ENCODE measurements at places on chromosomes 5 and 9.

GRCh38 chr9:7368410-7369292 is 430.9 kb downstream of the DMAC1 start:
- no peak for DNase-seq

GRCh38 chr5:172717481-172718195 is 53.4 kb downstream of the DUSP1 start:
- no peak for DNase-seq

DNA sequence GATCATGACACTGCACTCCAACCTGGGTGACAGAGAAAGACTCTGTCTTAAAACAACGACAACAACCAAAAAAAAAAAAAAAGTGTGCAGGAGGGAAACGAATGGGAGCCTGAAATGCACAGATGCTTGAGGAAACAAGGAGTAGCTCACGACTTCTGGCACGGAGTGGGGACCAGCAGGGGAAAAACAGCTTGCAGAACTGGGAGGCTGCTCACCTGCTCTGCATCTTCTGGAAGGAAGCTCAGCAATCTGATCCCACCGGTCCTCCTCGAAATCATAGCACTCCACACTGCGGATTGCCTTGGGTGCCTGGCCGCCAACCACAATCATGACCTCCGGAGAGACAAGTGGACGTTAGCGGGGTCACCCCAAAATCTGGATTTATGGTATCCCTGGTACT is 96.2 kb downstream of the KLHL3 start:
- DNase-seq = no peak

DNA sequence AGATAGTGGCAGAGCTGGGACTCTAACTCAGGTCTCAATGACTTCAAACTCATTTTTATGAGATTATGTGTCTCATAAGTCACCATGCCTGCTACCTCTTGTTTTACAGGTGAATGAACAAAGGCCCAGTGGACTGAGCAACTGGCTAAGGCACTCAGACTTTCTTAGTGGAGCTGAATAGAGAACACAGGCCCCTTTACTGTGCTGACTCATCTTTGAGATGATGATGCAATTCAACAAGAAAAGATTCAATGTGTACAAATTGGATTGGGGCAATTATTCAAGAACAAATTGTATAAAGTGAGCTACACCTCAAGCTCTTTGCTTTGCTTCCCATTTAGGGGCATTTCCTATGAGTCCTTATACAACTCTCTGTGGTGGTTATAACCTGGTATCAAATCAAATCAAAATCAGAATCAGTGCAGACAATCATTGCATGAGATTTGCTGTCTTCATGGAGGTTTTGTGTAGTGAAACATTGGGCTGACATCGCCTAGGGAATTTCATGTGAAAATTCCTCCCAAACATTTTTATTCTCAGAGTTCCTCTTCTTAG is 84.3 kb upstream of the PPP2R2B start:
- DNase-seq = no peak

- no peak for DNase-seq
Observed at GRCh38 chr5:116281309-116281708, 196.5 kb downstream of the COMMD10 start.

- DNase-seq = no peak
Observed at GRCh38 chr5:135310328-135310989, 88.6 kb downstream of the MACROH2A1 start.

DNA sequence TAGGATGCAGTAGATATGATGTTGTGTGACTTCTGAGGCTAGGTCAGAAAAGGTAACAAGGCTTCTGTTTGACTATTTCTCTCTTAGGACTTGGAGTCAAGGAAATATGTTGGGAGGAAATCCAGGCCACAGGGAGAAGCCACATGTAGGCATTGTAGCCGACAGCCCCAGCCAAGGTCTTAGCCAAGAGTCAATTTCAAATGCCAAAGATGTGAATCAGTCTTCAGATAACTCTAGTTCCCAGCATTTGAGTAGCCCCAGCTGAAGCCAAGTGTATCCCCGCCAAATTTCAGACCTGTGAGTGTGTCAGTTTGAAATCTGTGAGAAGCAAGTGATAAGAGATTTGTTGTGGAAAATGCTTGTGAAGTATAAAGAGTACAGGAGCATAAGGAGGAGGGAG is 38.1 kb upstream of the ISL1 start:
- no peak for DNase-seq

GRCh38 chr9:76787677-76788076 is 23.4 kb downstream of the PCA3 start:
- no peak for DNase-seq

GRCh38 chr9:89655990-89656657 is 51.3 kb downstream of the GADD45G start:
- no peak for DNase-seq

DNA sequence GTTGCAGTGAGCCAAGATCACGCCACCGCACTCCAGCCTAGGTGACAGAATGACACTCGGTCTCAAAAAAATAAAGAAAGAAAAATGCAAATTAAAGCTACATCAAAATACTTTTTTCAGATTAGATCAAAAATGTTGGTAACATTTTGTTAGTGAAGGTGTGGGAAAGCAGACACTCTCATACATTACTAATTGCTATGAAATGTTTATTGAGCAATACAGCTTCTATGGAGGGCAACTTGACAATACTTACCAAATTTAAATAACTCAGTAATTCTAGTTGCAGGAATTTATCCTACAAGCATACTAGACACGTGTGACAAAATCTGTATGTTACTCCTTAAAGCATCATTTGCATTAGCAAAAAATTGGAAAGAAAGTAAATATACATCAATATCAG is 4.1 kb downstream of the TRIM23 start:
- no peak for DNase-seq

GRCh38 chr5:60195083-60195482 is 301.6 kb upstream of the PDE4D start:
- DNase-seq = no peak

DNA sequence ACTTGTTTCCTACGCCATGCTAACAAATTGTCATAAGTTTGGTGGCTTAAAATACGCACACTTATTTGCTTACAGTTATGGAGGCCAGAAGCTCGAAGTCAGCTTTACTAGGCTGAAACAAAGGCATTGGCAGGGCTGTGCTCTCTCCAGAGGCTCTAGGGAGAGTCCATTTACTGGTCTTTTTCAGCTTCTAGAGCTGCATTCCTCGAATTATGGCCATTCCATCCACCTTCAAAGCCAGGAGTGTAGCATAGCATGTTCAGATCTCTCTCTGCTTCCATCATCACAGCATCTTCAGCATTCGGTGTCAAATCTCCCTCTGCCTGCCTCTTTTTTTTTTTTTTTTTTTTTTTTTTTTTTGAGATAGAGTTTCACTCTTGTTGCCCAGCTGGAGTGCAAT is 670.2 kb downstream of the ACTL7B start:
- no peak for DNase-seq

GRCh38 chr5:18487928-18488480 is 853.7 kb downstream of the TAF11L14 start:
- DNase-seq = no peak

- no peak for DNase-seq
Observed at GRCh38 chr9:27529316-27530278, at the start of gene MOB3B. Gene MOB3B (minus strand): TSS chr9:27529814. CDS start chr9:27455550, 74,264 bp downstream.

DNA sequence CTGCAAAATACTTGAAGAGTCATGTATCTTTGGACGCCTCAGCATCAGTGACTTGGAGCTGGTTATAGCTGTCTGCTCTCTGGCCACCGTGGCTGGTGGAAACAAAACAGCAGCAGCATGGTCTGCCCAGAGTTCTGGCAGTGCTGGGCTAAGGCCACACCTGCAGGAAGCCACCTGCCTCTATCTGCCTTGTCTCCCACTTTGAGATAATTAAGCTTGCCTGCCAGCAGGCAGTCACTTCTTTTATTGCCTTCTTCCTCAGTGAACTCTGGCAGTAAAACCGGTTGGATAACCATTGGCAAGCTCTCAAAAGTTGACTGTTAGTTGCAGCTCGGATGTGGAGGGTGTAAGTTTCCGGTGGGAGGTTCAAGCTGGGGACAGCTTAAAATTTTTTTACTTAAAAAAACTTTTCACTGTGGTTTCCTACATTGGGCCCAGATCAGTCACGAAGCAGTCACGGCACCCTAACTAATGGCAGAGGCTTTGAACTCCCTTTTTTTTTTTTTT is 4.9 kb downstream of the SMIM3 start:
- no peak for DNase-seq

- DNase-seq = no peak
Observed at GRCh38 chr9:93955111-93955980, at the start of gene BARX1. Gene BARX1 (minus strand): TSS chr9:93955355. CDS start chr9:93955146, 209 bp downstream.

DNA sequence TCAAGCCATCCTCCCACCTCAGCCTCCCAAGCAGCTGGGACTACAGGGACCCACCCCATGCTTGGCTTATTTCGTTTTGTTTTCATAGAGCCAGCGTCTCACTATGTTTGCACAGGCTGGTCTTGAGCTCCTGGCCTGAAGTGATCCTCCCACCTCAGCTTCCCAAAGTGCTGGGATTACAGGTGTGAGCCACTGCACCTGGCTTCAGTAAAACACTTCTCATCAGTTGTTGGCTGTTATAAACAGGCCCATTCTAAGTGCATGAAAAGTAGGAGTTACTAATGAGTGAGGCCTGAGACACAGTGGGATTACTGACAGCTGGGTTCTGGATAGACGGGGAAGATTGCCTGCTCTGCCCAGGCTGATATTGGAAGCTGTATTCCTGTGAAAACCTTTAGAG is 3.5 kb downstream of the CRB2 start:
- no peak for DNase-seq

GRCh38 chr5:66722686-66723085 is 126.5 kb downstream of the MAST4 start:
- DNase-seq = no peak

- DNase-seq = no peak
Observed at GRCh38 chr9:117488659-117489058, 73.8 kb upstream of the ASTN2 start.

DNA sequence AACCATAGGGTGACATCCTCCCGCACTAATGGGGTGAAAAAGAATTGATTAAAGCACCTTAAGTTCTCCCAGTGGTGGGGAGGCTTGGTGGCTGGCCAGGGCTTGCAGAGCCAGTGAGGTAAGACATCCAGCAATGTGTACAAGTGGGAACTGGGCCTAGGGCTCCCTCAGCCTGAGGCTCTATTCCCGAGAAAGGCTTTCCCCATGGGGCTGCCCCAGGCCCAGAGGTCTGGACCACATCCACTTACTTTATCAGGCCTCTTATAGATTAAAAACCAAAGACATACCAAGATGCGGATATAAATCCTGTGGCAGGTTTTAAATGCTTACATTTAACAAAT is 35.3 kb downstream of the C5orf15 start:
- DNase-seq = no peak

DNA sequence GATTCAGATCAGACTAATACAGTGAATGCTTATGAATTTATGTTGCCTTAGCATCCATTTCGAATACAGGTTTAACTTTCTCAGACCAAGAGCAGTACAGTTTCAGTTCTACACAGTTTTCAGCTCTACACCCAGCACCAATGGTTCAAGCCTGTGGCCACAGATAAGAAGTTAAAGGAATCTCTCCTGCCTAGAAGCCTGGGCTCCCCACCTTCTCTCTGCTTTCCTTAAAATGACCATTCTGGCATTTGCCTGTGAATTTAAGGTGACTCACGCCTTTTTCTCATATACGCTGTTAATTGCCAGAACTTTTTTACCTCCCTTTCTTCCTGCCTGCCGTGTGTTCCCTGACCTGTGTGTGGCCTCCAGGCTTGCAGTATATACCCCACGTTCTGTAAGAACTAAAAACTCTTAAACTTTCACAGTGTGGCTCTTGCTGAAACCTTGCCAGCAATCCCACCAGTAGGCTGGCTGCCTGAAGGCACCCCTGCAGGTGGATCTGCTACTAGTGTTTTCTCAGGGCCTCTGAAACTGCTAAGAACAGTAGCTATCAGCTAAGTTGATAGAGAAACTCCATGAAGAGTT is 692.8 kb upstream of the CDH18 start:
- DNase-seq = no peak

DNA sequence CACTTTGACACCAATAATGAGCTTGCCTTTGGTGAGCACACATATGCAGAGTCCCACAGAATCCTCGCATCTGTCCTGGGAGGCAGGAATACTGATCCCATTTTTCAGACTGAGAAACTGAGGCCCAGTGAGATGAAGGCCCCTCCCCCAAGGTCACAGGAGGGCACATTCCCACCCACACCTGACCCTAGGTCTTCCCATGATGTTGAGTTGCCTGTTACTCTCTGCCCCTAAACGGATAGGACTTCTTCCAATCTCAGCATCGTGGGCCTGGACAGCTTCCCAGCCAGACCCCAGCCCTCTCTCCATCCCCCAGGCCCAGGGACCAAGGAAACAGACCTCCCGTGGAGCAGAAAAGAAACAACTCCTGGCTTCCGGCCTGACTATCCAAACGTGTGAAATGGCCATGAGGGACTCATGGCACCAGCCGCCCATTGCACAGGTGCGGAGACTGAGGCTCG is 877 bp downstream of the SH3GLB2 start:
- no peak for DNase-seq

DNA sequence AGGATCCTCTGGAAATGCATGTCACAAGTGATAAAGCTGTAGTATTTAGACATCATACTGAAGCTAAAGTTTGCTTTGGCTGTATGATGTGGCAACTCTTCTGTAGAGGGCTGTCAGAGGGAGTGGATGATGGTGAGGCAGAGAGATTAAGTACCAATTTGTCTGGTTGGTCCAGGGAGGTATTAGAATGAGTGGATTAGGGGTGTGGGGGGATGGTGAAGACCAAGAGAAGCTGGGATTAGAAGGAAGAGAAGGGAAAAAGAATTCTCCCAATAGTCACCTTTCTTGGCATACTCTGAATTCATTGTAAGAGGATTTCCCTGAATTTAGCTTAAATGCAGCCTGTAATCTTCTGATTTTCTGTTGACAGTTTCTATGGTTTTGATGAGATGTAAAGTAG is 3.6 kb downstream of the PCDHAC2 start:
- DNase-seq = no peak

DNA sequence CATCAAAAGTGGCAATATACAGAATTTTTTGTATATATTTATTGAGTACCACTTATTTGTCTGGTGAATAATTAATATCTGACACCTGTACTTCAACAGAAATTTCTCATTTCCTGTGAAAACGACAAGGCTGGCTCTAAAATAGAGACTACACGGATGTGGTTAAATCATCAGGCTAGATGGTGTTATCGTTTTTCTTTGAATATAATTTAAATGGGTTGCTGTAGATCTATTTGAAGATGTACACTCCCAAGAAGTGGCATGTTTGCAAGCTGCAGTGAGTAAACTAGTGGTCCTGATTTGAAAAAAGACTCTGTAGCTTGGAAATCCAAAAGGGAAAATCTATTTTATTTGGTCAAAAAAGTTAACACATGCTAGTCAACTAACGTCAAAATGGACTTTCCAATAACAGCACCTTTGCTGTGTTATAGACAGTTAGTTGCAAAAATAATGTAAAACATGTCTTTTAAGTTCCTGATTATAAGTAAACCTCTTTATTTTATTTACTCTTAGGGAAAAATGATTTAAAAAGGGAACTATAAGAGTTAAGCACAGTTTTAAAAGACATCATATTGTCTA is 13.8 kb downstream of the ST8SIA4 start:
- no peak for DNase-seq

DNA sequence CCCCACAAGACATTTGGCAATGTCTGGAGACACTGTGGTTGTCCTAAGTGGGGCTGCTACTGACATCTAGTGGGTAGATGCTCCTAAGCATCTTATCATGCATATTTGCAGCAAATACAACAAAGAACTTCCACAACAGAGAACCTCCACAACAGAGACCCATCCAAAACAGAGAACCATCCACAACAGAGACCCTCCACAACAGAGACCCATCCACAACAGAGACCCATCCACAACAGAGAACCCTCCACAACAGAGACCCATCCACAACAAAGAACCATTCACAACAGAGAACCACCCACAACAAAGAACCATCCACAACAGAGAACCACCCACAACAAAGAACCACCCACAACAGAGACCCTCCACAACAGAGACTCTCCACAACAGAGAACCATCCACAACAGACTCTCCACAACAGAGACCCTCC is 32.8 kb downstream of the ARPC5L start:
- DNase-seq = no peak

- DNase-seq = no peak
Observed at GRCh38 chr9:130193103-130193502, 20.9 kb downstream of the NCS1 start.

Measured in NCI-H446 treated with DMSO at 0.1 percent for 48 hours (cell line).